ENCODE measurements at places on chromosomes 13 and 19. TPM values are rescaled to one million over a fixed set of nuclear protein-coding genes. Genes with fewer than 3 reads are reported as not detected.
A peak's percentile ranks its signal among the peaks of the same experiment; 100 is the strongest.

GRCh38 chr19:51010066-51010795 lies 8.8 kb upstream of the KLK8 start:
- no peak for DNase-seq
- H3K4me1 ChIP-seq, result no peaks in the 10 kb centered on the region
- H3K27ac ChIP-seq, result no peak overlapping the region
- H3K27me3 ChIP-seq, result peaks cover 30% of the 10 kb centered on the region

DNA sequence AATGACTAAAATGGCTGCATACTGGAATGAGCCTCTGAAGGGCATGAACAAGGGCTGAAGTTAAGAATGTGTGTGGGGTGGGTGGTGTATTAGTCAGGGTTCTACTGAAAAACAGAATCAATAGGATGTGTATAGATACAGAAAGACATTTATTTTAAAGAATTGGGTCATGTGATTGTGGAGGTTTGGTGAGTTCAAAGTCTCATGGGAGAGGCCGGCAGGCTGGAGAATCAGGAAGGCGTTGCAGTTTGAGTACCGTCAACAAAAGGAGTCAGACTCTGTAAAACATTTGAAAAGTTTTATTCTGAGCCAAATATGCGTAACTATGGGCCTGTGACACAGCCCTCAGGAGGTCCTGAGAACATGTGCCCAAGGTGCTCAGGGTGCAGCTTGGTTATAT lies 24.5 kb upstream of the CYSLTR2 start:
- H3K36me3 ChIP-seq, result no peaks in the 10 kb centered on the region
- no peak for DNase-seq
- H3K27ac ChIP-seq, result no peak overlapping the region

GRCh38 chr19:2700660-2701360 lies 1.7 kb downstream of the GNG7 start:
- no peak overlapping the region for H3K27ac ChIP-seq
- H3K4me1 ChIP-seq, result no peaks in the 10 kb centered on the region
- H3K36me3 ChIP-seq, result no peaks in the 10 kb centered on the region
- no peak overlapping the region for H3K4me3 ChIP-seq
- no peak for DNase-seq

GRCh38 chr13:105956921-105957320 lies 578.5 kb downstream of the EFNB2 start:
- no peak overlapping the region for H3K4me3 ChIP-seq
- H3K27ac ChIP-seq, result no peak overlapping the region
- H3K4me1 ChIP-seq, result no peaks in the 10 kb centered on the region

- no peaks in the 10 kb centered on the region for H3K27me3 ChIP-seq
- DNase-seq, result peak; percentile 79
Observed at GRCh38 chr13:102846261-102847015, 606 bp downstream of the ERCC5 start.

GRCh38 chr13:38872693-38873092 lies 117.9 kb downstream of the STOML3 start:
- no peaks in the 10 kb centered on the region for H3K4me1 ChIP-seq
- DNase-seq, result peak; percentile 47
- no peak overlapping the region for H3K27ac ChIP-seq
- H3K27me3 ChIP-seq, result peaks cover 40% of the 10 kb centered on the region

GRCh38 chr19:38654628-38655055 lies 7.2 kb downstream of the ACTN4 start:
- peak overlapping the region; percentile 100 for H3K27ac ChIP-seq
- H3K36me3 ChIP-seq, result peaks cover 9% of the 10 kb centered on the region
- H3K27me3 ChIP-seq, result no peaks in the 10 kb centered on the region
- peaks cover 85% of the 10 kb centered on the region for H3K4me1 ChIP-seq
- H3K4me3 ChIP-seq, result no peak overlapping the region

- no peak for DNase-seq
- no peaks in the 10 kb centered on the region for H3K36me3 ChIP-seq
- H3K27ac ChIP-seq, result peak overlapping the region; percentile 70
- H3K4me3 ChIP-seq, result no peak overlapping the region
- H3K4me1 ChIP-seq, result peaks cover 31% of the 10 kb centered on the region
Observed at GRCh38 chr13:30570691-30571090, 47.0 kb upstream of the USPL1 start.

DNA sequence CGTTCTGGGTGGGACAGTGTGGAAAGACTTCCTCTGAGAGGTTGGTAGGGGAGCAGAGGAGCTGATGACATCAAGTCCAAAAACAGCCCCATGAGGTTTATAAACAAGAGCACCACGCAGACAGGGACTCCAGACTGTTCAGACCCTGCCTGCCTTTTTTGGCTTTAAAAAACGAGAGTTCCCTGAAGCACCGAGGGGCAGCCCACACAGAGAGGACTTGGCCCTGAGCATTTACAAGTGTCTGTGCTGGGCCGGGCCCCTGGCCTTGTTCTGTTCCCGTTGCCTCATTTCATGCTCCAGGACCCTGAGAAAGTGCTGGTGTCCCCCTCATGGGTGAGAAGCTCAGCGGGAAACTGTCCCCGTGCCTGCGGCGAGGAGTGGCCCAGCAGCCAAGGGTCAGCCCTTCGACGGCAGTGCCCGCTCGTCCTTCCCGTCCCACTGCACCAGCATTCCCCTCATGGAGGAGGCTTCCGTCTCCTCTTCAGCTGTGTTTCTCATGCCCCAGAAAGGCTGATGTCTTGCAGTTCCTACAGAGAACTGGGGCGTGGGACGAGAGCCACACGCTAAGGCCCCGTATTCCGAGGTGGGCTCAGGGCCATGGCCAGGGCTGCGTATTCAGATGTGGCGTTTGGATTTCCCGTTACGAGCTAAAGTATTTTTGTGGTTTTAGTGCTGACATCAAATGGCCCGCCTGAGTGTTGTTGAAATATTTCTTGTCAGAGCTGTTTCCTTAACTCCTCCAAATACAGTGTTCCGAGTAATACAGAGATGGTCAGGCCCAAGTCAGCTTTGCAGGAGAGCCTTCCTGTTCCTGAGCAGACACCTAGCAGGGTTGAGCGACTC lies 93.5 kb downstream of the ATP11A start:
- no peak overlapping the region for H3K4me3 ChIP-seq
- no peaks in the 10 kb centered on the region for H3K27me3 ChIP-seq
- no peak overlapping the region for H3K27ac ChIP-seq

GRCh38 chr13:103510007-103510535 lies 443.9 kb upstream of the SLC10A2 start:
- no peak overlapping the region for H3K27ac ChIP-seq
- H3K4me3 ChIP-seq, result no peak overlapping the region
- H3K4me1 ChIP-seq, result no peaks in the 10 kb centered on the region
- no peaks in the 10 kb centered on the region for H3K36me3 ChIP-seq
- H3K27me3 ChIP-seq, result no peaks in the 10 kb centered on the region
- no peak for DNase-seq

GRCh38 chr13:86161257-86161656 lies 362.0 kb upstream of the SLITRK6 start:
- no peaks in the 10 kb centered on the region for H3K4me1 ChIP-seq
- no peak for DNase-seq
- no peaks in the 10 kb centered on the region for H3K36me3 ChIP-seq
- no peak overlapping the region for H3K4me3 ChIP-seq
- H3K27ac ChIP-seq, result no peak overlapping the region
- no peaks in the 10 kb centered on the region for H3K27me3 ChIP-seq

GRCh38 chr13:106865716-106866440 lies 297.9 kb upstream of the ARGLU1 start:
- DNase-seq, result no peak
- H3K27ac ChIP-seq, result no peak overlapping the region

DNA sequence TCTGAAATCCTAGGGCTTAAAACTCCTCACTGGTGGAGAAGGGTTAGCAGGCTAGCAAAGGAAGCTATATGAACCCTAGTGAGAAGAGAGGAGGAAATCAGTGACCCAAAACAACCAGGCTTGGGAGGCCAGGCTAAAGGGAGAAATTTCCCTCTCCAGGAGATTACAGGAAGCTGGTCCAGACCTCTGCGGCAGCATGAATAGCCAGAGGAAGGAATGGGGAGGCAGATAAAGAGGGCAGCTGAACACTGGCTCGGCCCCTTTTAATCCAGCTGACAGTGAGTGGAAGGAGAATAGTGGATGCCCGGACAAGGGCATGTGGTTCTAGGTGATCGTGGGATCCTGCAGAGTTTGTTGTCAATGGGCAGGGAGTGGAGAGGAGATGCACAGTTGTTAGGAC lies 130.6 kb downstream of the COG6 start:
- no peaks in the 10 kb centered on the region for H3K27me3 ChIP-seq
- H3K4me3 ChIP-seq, result no peak overlapping the region
- peaks cover 7% of the 10 kb centered on the region for H3K4me1 ChIP-seq
- no peak for DNase-seq
- H3K27ac ChIP-seq, result no peak overlapping the region
- H3K36me3 ChIP-seq, result no peaks in the 10 kb centered on the region

DNA sequence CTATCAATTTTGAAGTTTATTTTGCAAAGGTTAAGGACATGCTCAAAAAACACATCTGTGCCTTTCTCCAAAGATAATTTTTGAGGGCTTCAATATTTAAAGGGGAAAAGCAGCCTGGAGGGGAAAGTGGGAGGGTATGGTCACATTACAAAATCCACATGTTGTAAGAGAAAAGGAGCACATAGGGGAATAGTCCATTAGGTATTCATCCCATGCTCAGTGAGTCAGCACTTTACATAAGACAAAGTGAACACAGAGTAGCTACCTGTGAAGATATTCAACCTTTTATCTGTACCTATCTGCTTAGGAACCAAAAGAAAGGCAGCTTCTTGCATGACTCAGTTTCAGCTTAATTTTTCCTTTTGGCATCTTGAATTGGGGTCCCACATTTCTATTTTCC lies 932.0 kb downstream of the SLITRK6 start:
- no peaks in the 10 kb centered on the region for H3K4me1 ChIP-seq
- no peak overlapping the region for H3K27ac ChIP-seq
- no peaks in the 10 kb centered on the region for H3K27me3 ChIP-seq
- H3K4me3 ChIP-seq, result no peak overlapping the region
- H3K36me3 ChIP-seq, result no peaks in the 10 kb centered on the region
- no peak for DNase-seq

- no peaks in the 10 kb centered on the region for H3K27me3 ChIP-seq
- DNase-seq, result peak; percentile 70
- no peaks in the 10 kb centered on the region for H3K4me1 ChIP-seq
- no peak overlapping the region for H3K4me3 ChIP-seq
Observed at GRCh38 chr19:55809381-55810058, 22.3 kb downstream of the NLRP11 start.

Gene GJB6
- not detected for total RNA-seq

Gene ZNF677
- total RNA-seq, result 15.9 TPM

Gene NCLN
- total RNA-seq, result 73.0 TPM

Gene ZNF573
- total RNA-seq, result 3.3 TPM

Gene ATP4B
- total RNA-seq, result not detected

Gene CALR3
- not detected for total RNA-seq

Measured in GM23248 (cell line).